ENCODE measurements at places on chromosomes 2 and 18.

DNA sequence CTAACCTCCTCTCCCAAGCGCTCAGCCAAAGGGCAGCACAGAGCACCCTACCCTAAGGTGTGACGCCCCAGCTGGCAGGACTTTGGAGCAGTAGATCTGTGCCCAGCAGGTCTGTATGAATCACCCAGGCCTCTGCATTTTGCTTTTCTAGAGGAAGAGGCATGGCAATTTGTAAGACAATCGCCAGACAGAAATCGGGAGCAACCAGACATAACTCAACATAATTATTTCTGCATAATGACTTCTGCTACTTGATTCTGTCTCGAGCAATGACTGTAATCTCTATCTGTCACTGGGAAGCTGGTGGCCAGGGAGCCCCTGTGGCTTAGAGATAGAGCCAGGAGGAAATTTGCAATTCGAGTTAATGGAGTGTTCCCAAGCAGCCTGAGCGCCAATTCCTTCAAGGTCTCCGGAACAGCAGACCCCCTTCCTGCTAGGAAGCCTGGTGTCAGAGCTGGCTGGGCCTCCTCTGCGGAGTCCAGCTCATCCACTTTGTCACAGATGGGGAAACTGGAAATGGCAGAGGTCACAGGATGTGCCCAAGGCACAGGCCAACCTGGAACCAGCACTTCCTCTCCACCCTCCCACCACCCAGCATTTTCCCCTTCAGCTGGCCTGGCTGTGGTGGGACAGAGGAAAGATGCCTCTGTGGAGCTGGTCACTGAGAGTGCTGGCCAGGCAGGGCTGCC, 55.0 kb downstream of the ODC1 start:
- DNase-seq: no peak

DNA sequence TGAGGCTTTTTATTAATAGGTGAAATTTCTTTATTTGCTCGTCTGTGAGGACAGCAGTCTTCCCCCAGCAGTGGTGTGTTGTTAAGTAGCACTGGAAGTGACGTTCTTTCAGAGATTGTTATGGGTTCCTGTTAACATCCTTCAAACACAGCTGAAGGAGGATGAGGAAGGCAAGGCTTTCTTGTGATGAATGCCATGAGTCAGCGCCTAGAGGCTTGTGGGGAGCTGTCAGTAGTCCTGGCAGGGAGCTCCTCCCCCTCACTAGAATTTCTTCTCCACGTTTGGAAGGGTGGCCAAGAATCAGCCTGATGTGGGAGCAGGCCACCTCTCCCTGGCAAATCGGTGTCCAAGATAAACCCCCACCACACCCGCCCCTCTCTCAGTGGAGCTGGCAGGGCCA, 113.2 kb downstream of the ARHGEF4 start:
- no peak for DNase-seq

GRCh38 chr18:48319801-48320638, 89.2 kb downstream of the ZBTB7C start:
- peak; percentile 50 for DNase-seq

- DNase-seq: no peak
Measured at GRCh38 chr2:29462293-29462692, 347.1 kb downstream of the CLIP4 start.

GRCh38 chr18:30358555-30358954, 684.0 kb downstream of the DSC3 start:
- DNase-seq: no peak

DNA sequence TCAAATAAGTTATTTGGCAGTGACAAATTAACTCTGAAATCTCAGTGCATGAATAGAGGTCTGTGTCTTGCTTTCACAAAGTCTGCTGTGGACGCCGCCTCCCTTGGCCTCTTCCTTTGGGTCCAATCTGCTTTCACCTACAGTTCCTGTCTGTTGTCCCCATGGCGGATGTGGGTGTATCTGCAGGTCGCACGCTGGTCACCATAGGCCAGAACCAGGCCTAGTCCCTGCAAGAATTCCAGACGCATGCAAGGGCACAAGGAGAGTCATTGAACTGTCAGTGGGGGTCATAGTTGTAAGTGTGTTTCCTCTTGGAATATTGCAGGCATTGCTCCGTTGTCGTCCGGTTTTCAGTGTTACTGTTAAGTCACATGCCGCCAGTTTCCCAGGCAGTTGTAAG, 7.4 kb downstream of the SOCS6 start:
- no peak for DNase-seq

- no peak for DNase-seq
Measured at GRCh38 chr2:190698895-190699294, 50.0 kb downstream of the NAB1 start.

- DNase-seq: peak; percentile 14
Measured at GRCh38 chr18:13566941-13567746, 159.2 kb downstream of the FAM210A start.

DNA sequence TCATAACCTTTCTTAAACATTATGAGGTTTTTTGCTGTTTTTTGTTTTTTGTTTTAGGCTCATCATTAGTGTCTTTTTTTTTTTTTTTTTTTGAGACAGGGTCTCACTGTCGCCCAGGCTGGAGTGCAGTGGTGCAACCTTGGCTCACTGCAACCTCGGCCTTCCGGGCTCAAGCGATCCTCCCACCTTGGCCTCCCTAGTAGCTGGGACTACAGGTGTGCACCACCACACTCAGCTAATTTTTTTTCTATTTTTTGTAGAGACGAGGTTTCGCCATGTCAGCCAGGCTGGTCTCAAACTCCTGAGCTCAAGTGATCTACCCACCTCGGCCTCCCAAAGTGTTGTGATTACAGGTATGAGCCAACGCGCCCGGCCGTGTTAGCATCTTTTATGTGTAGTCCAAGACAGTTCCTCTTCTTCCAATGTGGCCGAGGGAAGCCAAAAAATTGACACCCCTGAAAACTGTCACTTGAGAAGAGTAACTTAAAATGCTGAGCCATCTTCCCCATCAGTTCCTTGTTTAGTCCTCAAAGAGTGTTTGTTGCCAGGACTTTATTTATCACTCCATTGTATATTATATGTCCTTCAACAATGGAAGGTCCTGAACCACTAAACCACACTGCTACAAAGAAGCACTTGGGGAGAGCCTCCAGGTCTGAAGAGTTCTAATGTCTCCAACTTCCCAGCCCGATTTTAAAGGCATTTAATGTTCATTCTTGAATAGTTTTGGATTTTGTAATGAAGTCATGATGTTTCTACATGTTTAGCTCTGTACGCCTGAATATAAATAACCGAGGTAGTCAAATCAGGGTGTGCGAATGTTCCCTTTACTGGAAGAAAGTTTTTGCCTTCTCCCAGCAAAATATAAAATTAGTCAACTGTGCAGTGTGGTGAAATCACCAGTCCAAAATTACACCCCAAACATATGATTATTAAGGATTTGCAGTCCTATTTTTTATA, 26.4 kb downstream of the ZNF516 start:
- no peak for DNase-seq

DNA sequence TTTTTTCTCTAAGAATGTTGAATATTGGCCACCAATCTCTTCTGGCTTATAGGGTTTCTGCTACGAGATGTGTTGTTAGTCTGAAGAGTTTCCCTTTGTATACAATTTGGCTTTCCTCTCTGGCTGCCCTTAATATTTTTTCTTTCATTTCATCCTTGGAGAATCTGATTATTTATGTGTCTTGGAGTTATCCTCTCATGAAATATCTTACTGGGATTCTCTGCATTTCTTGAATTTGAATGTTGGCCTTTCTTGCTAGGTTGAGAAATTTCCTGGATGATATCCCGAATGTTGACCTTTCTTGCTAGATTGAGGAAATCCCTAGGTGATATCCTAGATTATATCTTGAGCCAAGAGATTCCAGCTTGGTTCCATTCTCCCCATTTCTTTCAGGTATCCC, 125.6 kb downstream of the SLC5A7 start:
- no peak for DNase-seq

- no peak for DNase-seq
Measured at GRCh38 chr2:21251216-21251980, 127.6 kb downstream of the TDRD15 start.

DNA sequence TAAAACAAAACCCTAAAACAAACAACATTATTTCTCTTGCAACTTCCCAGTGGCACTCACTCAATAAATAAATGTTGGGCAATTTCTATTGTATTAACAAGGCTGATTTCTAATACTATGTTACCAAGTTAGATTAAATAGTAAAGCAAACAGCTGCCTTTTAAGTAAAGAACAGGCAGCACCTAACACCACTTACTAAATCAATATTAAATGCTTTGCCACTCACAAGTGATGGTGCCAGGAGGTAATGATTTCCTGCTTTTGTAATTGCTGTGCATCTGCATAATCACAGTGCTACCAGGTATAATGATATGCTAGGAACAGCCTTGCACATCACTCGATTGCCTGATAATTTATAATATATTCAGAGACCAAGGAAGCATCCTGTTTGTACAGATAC, 276.5 kb downstream of the NBAS start:
- no peak for DNase-seq

DNA sequence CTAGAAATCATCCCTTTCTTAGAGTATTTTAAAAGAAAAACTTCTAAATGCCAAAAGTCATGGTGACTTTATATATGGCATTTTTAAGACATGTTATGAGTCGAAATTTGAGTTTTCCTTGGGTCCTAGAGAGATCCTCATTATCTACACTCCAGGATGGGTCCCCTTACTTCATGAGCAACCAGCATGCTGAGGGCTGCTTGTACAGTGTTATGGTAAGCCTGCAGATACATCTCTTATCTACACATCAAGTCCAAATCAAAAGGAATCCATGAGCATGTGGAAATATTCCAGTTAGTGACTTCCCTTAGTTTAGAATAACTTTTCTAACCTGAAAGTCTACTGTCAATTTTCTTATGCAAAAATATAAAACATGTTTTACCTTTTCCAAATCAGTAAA, 58.7 kb downstream of the SLC66A3 start:
- no peak for DNase-seq

GRCh38 chr2:214057986-214058385, 352.9 kb upstream of the VWC2L start:
- no peak for DNase-seq

DNA sequence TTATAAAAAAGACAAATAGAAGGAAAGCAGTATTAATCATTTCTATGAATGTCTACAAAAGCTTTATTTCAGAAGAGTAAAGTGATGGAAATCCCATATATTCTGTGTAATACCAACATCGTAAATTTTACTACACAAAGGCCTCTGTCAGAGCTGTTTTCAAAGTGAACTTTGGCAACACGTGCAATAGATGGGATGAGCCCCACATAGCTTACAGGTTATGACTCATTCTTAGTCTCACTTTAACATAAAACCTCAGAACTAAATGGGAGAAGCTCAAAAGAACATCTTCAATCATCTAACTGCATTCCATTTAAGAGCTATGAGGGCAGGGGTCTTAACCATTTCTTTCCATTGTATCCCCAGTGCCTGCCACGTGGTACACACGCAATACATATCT, 11.5 kb downstream of the VPS4B start:
- DNase-seq: no peak

- DNase-seq: peak; percentile 53
Measured at GRCh38 chr2:237291138-237291792, 122.7 kb downstream of the COL6A3 start.

DNA sequence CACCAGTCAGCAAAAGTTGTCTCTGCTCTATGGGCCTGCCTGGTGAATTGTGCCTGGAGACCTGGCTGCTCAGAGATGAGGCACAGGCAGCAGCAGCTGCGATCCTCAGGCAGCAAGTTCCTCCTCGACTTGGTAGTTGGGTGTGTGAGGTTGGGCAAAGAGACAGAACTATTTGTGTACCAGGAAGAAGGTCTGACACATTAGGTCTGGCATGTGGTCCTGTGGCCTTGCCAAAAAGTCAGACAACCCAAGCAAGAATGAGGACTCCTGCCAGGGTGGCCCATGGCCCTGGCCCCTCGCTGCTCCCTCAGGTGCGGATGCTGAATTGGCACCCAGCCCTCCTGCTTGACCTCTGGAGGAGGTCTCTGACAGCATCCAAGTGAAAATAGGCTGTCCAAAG, 192.7 kb downstream of the DYSF start:
- DNase-seq: peak; percentile 70

- no peak for DNase-seq
Measured at GRCh38 chr18:23593720-23594119, 7.4 kb upstream of the NPC1 start.

DNA sequence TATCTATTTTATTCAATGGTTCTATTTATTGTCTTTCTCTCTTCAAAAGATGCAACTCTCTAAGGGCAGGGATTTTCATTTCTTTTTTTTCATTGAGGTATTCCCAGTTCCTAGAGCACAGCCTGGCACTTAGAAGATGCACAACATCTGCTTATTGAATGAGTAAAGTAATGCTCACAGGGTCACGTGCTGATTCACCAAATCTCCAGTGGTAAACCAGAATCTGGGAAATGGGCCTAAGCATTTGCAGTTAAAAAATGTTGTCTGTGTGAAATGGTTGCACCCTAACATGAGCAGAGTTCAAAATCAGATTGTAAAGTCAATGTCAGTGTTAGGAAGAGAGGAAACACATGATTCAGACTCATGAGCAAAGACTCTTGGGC, 15.8 kb downstream of the SLC8A1 start:
- DNase-seq: no peak

- no peak for DNase-seq
Measured at GRCh38 chr2:174573621-174574081, 24.0 kb downstream of the WIPF1 start.

- DNase-seq: no peak
Measured at GRCh38 chr2:136128905-136129304, 11.0 kb upstream of the CXCR4 start.

DNA sequence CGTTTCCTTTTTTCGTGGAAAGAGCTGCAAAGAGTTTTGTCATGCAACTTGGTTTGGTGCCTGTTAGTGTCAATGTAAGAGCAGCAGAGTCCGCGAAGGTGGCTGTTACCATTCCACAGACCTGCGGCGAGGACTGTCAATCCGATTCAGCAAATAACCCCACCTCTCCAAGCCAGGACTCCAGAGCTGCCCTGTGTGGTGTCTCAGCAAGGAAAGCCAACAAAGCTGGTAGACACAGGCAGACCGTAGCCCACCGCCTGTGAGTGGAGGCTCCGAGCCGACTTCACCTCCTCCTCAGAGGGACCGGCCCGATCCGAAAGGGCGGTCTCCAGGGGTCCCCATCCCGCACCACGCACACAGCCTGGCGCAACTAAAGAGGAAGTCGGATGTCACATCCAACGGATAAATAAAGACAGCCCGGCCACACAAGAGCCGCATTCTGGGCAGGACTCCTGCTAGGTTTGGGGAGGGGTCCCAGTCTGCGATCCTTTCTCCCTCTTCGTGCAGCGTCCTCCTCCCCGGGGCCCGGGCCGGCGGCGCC, 819 bp downstream of the ANKRD44 start:
- peak; percentile 68 for DNase-seq

GRCh38 chr2:54555318-54555837, 99.3 kb downstream of the SPTBN1 start:
- DNase-seq: no peak
